ENCODE measurements at places on chromosomes 13 and 19.

GRCh38 chr19:51450730-51451307 lies 7.4 kb downstream of the SIGLEC8 start:
- DNase-seq, result no peak

GRCh38 chr19:57348136-57348535 lies 2.9 kb upstream of the ZNF304 start:
- no peak for DNase-seq

DNA sequence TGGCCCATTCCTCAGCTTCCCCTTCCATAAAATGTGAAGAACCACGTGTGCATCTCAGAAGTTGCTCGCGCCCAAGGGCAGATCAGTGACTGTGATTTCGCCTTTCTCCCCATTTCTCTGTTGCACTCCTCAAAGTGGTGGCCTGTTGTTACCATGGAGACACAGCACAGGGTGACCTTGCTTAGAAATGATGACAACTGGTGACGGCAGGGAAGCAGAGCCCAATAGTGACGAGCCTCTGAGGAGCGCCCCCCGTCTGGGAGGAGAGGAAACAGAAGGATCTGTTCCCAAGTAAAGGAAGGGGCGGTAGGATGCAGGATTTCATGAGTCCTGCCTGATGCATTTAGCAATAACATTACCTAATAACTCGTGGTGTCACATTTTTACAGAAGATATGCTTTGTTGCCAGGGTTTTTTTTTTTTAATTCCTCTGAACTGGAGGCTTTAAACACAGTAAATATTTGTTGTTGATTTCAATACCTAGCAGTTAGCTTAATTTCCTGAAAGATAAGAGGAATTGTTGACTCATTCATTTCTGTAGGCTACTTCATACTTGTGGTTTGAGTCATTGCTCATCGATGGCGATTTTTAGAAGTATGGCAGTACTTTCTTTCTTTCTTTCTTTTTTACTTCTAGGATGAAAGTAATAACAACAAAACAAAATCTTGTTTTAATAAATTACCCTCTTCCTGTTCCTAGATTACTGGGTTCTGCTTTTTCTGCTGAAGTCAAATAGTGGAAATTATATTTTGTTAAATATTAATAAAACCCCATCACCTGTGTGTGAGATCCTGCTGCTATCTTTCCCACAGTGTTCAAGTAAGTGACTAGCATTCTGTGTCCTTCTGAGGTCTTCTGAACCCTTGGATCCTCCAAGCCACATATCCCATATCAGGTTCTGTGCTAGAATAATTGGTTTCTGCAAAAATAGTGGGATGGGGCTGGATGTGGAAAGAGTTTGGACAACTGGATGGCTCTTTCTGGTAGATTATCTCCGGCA lies 36.0 kb downstream of the MBNL2 start:
- peak; percentile 9 for DNase-seq

DNA sequence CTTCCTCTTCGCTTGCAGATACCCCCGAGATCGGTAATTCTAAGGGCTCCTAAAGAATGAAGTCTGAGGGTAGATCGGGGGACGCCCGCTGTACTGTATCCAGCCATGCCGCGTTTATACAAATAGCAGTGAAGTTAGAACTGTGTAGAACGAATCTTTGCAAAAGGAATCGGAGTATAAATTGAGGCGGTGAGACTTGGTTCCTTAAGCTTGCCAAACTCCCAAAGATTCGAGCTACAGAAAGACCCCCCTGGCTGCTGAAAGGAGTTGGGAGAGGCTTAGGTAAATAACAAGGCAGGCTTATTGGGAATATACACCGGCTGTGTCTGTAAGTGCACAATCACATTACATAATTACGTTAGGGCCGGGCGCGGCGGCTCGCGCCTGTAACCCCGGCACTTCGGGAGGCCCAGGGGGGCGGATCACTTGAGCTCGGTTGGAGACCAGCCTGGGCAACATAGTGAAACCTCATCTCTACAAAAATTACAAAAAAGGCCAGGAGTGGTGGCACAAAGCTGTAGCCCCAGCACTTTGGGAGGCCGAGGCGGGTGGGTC lies 12.2 kb downstream of the TMEM160 start:
- no peak for DNase-seq

DNA sequence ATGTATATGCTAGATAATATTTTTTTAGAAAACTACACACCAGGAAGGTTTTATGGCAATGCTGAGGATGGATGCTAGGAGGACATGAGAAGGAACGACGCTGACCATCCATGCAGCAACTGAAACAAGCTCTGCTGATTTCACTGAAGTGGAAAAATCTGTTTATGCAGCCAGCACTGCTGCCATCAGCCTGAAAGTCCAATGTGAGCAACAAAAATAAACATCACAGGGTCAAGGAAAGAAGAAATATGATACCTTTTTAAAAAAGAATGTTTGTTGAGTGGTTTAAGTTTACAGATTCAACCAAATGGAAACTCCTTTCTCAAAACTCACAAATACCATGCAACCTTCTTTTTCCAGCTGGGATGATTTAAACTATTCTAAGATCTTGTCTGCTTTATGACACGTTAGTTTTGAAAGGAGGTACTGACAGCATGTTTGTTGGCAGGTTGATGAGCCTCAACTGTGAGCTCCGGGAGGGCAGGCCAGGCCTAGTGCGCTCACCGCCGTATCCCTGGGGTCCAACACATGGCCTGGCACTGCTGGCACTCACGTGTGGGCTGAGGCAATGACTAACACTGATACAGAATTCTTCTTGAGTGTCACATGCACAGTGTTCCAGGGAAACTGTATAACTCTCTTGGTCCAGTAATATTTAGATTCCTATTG lies 46.8 kb downstream of the LATS2 start:
- no peak for DNase-seq

- DNase-seq, result no peak
Observed at GRCh38 chr13:98237331-98237730, 60.3 kb upstream of the RNF113B start.

- no peak for DNase-seq
Observed at GRCh38 chr19:18915639-18916038, 3.5 kb downstream of the COPE start.

All from NK-92 treated with Interleukin-12 subunit alpha and Interleukin-12 subunit beta, amount 100 ng/mL, for 24 hours (cell line).